ENCODE measurements at places on chromosomes 5 and 9.

GRCh38 chr5:105872569-105873270 is 1798.0 kb downstream of the EFNA5 start:
- DNase-seq: no peak

- DNase-seq: no peak
These were observed 102.9 kb upstream of the RAD23B start for GRCh38 chr9:107180206-107180605.

- no peak for DNase-seq
These were observed 34.8 kb upstream of the TMC1 start for GRCh38 chr9:72486594-72486955.

DNA sequence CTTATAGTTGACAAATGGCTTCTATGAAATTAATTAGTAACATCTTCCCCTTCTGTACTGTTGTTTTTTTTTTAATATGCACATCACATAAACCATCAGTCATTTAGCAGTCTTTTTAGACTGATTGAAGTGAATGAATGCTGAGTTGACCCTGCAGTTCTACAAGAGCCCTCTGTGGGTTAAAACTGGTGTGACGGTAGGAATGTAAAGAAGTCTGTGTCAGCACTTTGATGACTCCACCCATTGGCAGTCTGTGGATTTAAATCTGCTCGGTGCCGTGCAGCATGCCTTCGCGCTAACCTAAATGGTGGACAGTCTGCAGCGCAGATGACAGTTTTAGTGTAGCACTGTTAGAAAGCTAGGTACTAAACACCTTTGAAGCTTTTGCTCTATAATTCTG is 3.1 kb downstream of the GTF3C4 start:
- no peak for DNase-seq

DNA sequence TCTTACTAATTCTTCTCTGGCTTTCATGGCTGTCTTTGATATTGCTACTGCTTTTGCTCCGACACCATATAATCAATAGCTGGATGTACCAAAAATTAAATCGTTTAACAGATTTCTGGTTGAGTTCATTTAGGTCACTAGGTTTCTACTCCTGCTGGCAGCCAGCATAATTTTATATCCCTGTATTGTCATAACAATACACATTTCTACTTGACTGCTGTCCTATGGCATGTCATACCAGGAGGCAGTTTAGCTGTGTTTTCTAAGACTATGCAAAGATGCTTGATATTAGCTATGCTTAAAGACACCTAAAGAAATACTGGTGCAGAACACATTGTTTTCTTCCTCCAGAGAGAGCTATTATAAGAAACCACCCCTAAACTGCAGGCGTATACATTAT is 337.2 kb upstream of the CDH6 start:
- no peak for DNase-seq

GRCh38 chr5:76372323-76373054 is 30.6 kb upstream of the IQGAP2 start:
- no peak for DNase-seq

- DNase-seq: no peak
These were observed 28.8 kb downstream of the ADAMTSL2 start for GRCh38 chr9:133563291-133563796.

DNA sequence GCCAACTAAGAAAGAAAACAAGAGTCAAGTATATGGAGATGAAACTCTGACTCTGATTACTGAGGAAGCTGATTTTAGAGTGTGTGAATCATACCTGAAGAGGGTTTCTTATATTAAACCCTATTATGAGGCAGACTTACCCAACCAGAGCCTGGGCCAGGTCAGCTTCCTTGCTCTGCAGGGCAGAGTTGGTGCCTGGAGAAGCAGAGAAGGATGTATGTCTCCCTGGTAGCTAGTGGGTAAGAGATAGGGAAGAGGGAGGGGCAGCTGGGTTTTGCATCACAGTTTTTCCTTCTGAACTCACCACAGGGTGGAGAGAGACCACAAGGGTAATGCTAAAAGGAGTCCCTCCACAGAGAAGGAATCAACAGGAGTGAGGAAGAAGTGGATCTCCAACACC is 104.1 kb downstream of the CMYA5 start:
- DNase-seq: no peak

DNA sequence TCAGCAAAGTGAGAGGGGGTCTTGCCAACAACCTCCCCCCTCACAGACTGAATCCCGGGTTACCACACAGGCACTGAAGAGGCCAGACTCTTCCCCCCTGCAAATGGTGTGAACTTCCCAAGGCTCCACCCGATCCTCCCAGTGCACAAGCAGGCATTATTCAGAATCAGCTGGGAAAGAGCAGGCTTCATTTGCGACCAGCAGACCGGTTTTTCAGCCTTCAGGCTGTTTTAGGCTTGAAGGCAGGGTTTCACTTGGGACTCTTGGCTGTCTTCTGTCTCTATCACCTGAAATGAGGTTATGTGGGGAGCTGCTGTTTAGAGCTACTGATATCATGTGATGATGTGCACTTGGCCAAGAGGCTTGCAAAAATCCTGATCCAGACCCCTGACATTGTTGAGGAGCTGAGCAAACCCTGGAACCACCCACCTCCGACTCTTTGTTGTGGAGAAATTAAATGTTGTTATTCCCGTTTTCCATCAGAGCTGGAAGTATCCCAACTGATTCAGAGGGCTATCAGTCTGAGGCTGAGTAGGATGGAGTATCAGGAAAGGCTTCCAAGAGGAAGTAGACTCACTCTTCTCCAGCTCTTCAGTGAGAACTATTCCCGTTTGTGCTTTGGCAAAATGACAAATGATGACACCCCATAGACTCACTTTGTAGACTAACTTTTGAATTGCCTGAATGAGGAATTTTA is 63.3 kb upstream of the ZFR start:
- no peak for DNase-seq

DNA sequence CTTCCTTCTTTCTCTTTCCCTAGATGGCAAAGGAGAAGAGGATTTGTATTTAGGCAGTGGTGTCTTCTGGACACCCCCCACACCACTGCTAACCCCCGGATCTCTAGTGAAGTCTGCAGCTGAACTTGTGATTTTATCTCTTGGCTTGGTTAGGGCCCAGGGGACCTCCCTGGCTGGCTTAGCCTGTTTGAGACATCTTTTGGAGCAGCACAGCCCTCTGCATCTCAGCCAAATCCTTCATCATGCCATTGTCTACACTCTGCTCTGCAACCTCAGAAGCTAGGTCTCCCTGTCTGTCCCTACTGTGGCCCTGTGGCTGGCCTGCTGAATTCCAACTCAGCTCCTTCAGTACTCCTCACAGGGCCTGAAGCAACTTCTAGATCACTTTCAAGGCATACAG is 81.7 kb downstream of the MUSK start:
- no peak for DNase-seq

GRCh38 chr5:128984480-128984879 is 19.2 kb downstream of the SLC27A6 start:
- DNase-seq: no peak

- DNase-seq: no peak
These were observed 157.8 kb upstream of the PRR16 start for GRCh38 chr5:120306303-120306702.

GRCh38 chr5:95921501-95921900 is 40.1 kb downstream of the ELL2 start:
- no peak for DNase-seq

DNA sequence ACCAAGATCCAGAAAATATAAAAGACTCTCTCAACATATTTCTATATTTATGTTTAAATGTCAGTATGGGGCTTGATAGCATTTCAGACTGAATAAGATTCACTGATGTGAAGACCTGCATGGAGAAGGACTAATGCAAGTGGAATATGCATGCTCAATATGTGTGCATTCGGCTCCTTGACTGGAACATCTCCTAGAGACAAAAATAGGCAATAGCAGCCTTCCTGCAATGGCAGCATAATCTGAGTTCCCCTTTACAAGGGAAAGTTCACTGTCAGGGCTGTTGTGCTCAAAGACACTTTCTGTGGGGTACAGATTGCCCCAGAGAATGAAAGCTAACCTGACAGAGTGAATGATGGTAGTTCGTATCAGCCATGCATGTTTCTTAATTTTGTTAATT is 42.4 kb downstream of the STARD4 start:
- no peak for DNase-seq

GRCh38 chr5:78985725-78986223 is 664 bp upstream of the ARSB start:
- no peak for DNase-seq

DNA sequence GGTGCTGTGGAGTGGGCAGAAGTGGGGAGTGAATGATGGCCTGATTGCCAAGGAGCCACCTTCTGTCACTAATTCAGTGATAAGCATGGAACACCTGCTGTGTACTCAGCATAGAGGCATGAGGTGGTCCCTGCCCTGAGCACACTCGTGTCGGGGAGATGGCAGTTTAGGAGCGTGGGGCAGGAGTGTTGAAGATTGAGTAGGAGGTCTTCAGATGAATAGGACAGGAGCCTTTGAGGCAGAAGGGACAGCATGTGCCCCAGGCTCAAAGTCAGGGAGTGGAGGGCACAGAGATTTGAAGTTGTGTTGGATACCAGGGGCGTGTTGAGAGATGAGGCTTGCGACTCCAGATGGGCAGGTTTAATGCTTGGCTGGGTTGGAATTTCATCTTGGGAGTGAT is 55.0 kb downstream of the ZNF618 start:
- no peak for DNase-seq

DNA sequence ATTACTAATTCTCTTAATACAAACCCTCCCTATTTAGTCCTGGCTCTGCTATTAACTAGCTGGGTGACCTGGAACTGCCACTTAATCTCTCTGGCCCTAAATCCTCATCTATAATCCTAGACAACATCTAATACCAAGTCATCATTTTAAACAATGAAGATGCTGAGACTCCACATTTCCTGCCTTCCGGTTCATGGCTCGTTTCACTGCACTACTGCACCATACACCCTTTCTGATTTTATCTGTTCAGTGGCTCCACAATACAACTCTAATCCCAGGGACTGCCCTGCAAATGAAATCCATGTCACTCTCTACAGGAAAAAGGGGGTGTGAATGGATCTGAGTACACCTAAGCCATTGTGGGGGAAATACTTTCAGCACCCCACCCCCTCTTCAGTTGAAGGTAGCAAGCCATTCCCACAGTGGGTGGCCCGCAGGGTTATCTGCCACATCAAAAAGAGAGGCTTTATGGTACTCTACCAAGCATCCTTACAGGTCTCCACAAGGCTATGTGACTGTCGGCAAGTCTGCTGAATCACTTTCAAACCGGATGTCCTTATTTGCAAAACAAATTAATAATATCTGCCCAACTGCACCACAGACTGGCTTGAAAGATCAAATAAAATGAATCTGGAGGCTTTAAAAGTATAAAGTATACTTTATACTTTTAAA is 89.5 kb downstream of the EPB41L4A start:
- DNase-seq: no peak

GRCh38 chr5:17930346-17930745 is 296.1 kb downstream of the TAF11L14 start:
- no peak for DNase-seq

- DNase-seq: no peak
These were observed 70.7 kb downstream of the CETN3 start for GRCh38 chr5:90338712-90339372.

DNA sequence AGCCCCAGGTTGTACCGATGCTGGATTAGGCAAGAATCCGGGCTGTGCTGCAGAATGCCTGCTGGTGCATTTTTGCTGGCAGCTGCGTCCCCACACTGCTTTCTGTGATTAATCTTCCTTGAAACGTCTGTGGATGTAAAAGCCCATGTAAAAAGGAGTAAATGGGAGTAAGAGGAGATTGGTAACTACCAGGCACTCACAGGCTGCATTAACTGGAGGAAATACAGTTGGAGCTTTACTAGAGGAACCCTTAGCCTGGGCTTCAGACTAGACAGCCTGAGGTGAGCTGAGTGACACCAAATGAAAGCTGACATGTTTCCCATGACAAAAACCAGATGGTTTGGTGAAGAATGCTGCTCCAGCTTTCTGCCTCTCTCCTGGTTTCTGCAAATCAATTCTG is 190.4 kb upstream of the GAS1 start:
- no peak for DNase-seq

DNA sequence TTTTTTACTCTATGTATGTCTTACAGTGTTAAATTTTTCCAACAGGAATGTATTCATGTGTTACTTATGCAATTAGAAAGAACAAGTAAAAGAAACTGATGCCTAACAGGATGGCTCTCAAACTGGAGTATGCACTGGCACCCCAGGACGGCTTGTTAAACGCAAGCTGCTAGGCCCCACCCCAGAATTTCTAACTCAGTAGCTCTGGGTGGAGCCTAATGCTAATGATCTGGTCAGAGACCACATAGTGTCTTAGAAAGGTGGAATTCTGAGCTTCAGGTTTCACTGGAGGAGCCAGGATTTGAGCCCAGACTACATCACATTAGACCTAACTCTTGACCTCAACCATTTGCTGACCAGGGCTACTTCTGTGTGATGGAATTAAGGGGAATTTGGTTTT is 34.4 kb downstream of the SHC3 start:
- DNase-seq: no peak

- no peak for DNase-seq
These were observed 49.2 kb downstream of the ANXA1 start for GRCh38 chr9:73200694-73201452.

DNA sequence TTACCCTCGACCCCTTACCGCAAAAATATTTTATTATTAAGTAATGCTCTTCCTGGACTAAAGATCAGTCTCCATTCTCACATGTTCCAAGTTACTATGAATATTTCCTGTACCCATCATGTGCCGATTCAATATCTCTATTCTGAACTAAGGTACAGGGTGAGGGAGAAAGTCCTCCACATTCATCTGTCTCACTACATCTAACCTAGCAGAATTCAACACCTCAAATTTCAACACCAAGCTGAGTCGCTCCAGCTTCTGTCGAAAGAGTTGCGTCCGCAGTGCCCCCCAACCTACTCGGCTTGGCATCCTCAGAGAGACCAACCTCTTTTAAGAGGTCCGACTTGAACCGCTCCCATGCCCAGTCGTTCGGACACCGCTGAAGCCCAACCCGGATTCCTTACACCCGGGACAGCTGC is 1.0 kb downstream of the CERT1 start:
- DNase-seq: no peak

GRCh38 chr5:87410931-87411330 is 1.8 kb downstream of the CCNH start:
- DNase-seq: no peak

- no peak for DNase-seq
These were observed 51.7 kb downstream of the ERGIC1 start for GRCh38 chr5:172885597-172886340.

DNA sequence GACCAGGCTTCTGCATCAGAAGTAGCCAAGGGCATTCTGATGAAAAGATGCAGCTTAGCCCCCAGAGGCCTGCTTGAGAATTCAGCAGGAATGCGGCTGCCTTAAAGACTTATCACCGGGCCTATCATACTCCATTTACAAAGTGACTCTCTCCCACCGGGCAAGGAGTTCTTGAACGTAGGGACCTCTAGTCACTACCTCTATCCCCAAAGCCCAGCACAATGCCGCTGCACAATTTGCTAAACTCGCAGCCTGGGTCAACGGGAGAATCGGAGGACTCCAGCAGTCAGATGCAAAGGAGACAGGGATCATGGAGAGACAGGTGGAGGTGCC is 661 bp downstream of the PDCL start:
- DNase-seq: no peak

DNA sequence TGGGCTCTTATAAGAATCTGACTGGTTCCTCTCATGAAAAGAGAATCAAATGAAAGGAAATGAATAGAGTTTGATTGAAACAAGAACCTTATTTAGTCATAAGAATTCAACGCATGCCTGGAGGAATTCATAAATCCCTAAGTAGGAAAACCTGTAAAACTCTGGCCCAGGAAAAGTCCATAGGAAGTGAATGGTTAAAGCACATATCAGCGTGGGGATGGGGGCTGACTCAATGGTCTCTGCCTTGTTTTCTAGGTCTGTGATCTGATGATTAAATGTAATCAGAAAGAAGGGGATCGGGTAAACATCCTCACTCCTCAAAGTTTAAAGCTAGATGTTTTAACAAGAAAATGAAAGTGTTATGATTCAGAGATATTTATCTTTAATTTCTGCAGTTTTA is 759.4 kb upstream of the C9orf72 start:
- no peak for DNase-seq
